Neural crest cell (in vitro differentiated cells): ENCODE measurements at places on chromosomes 3 and 15. TPM values are rescaled to one million over a fixed set of nuclear protein-coding genes. Genes with fewer than 3 reads are reported as not detected.

DNA sequence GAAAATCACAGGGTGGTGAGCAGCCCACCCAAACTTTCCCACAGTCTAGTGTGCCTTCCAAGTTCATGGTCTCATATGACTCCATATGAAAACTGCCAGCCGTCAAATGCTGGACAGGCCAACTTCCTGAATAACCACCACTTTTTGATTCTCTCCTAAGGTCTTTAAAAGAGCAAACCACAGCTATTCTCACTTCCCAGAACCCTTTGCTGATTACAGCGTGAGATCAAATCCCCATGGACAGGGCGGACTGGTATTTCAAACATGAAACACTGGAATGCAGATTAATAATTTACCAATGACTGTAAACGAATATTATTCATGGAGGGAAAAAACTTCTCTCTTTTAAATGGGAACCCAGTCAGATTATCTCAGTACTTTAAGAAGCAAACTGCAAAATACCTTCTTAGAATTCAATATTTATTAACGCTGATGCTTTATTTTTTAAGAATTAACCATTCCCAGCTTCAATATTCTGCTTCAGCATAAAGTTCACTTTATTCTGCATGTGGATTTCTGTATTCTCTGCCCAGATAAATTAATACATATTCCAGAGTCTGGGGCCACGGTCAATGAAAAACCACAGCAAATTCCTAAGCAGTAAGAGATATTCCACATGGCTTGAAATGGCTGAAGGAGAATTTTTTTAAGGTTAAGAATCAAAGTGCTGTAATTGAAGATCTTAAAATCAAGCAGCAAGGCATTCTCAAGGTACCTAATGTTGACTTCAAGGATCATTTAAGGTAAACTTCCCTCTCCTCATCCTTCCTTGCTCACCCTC is 42.9 kb downstream of the MYO1E start:
- DNase-seq, result no peak

EPHB3 gene
- 9.7 and 13.4 TPM in 2 replicates for total RNA-seq

DNA sequence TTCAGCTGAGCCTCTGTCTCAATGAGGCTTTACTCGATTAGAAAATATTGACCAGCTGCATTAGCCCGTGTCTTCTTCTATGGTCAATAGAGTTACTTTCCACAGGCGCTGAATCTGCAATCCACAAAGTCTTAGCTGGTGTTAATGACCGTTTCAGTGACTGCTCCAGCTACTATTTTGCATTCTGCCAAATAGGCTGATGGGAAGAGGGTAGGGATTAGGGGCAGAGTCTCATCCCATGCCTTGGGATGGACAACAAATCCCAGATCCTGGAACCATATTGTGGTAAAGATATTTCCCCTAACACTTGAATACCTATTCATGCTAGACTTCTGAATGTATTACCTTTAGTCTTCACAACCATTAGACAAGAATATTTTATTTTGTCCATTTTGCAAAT is 29.5 kb upstream of the MAGI1 start:
- DNase-seq, result no peak

- DNase-seq, result no peak
Observed at GRCh38 chr3:160027541-160028195, 39.0 kb downstream of the IL12A start.

DNA sequence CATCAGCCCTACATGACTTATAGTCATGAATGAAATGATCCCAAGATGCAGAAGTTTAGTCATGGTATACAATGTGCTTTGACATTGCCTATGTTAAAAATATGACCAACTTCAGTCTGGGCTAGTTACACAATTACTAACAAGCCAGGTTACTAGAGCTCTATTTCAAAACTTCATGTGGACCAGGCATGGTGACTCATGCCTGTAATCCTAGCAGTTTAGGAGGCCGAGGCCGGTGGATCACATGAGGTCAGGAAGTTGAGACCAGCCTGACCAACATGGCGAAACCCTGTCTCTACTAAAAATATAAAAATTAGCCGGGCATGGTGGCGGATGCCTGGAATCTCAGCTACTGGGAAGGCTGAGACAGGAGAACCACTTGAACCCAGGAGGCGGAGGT is 613.0 kb downstream of the CADM2 start:
- no peak for DNase-seq

- DNase-seq, result no peak
Observed at GRCh38 chr3:155084567-155084966, 4.4 kb downstream of the MME start.

- no peak for DNase-seq
Observed at GRCh38 chr3:128173849-128174248, 20.6 kb downstream of the EEFSEC start.

GRCh38 chr3:171829841-171830517 is 13.2 kb upstream of the TMEM212 start:
- DNase-seq, result peak; percentile 38

DNA sequence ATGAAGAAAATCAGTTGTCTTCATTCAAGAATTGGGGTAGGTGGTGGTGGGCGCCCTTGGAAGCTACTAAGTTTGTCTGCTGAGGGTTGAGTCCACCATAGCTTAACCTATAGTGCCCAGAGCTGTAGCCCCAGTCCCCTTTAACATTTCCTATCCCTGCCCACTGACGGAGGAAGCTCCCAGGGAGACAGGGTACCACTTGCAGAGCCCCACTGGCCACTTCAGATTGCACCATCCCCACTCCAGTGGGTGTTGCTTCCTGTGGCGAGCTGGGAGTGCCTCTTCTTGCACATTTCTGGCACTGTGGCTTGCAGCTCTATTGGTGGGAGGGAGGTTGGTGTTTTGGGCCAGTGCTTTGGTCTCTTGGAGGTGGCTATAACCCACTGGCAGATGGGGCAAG is 2.7 kb downstream of the PXYLP1 start:
- DNase-seq, result no peak

DHX36 gene
- total RNA-seq, result 93.4 and 103 TPM in 2 replicates

- no peak for DNase-seq
Observed at GRCh38 chr3:42198709-42199108, 67.3 kb downstream of the CCK start.

RASGRF1 gene
- 0.16 and 0.55 TPM in 2 replicates for total RNA-seq

- DNase-seq, result no peak
Observed at GRCh38 chr3:64443546-64444381, 218.5 kb upstream of the PRICKLE2 start.

DNA sequence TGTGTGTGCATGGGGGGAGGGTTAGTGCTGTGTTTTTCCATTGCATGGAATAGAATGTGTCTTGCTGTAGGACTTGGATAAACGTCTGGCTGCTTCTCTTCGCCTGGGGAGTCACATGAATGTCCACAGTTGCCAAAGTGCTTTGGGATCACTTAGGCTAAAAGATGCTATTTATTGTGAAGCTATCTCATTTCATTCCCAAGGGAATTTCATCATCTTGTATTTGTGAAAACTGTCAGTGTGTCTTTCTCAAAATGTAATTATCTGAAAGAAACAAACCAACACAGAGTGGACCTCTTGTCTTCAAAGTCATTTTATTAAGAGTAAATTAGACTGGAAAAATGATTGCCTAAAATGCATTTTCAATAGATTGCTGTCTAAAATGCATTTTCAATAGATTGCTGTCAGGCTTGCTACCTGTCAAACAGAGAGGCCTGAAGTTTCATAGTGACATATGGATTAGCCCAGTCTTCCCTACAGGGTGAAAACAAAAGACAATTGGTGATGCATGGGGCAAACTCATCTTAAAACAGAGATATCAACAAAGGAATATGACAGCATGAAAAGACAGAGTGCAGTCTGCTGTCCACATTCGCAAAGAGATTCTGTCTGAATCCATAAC is 117.1 kb upstream of the GOLIM4 start:
- no peak for DNase-seq

BFSP2 gene
- total RNA-seq, result not detected in 2 replicates

GP9 gene
- not detected in 2 replicates for total RNA-seq

DNA sequence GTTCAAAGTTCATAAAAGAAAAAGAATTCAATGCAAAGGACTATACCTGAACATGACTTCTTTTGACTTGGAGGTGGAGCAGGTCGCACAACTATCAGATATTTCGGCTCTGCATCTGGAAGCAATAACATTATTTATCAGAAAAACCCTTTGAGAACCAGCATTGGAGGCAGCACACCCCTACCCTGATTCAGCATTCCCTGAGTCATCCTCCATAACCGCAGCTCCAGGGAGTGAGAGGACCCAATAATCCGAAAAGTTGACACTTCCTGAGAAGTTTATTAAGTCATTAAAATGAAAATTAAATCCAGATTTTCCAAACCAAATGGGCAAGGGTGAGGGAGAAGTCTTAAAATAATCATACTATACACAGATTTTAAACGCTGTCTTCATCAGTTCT is 90.6 kb downstream of the ABI3BP start:
- no peak for DNase-seq

ANKDD1A gene
- total RNA-seq, result 4.4 and 4.6 TPM in 2 replicates

RBP2 gene
- total RNA-seq, result not detected in 2 replicates

DNA sequence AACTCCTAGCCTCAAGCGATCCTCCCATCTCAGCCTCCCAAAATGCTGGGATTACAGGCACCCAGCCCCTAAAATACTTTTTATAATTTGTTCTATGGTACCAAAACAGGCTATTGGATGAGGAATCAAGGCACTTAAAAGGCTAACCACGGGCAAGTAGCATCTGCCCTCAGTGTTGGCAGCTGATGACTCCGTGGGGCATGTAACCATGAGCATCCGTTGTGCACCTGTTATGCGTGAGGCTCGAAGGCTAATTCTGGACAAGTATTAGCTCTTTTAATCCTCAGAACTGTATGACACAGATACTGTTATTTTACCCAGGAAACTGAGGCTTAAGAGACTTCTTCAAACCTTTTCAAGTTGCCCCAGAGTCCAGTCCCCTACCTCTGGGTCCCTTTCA is 10.2 kb downstream of the WDR73 start:
- DNase-seq, result no peak
